ENCODE measurements at places on chromosomes 6 and 20.
A peak's percentile ranks its signal among the peaks of the same experiment; 100 is the strongest.

GRCh38 chr6:140370976-140371870, 996.8 kb upstream of the CITED2 start:
- no peak for DNase-seq
- no peak overlapping the region for H3K27ac ChIP-seq
- H3K27me3 ChIP-seq: no peaks in the 10 kb centered on the region
- H3K4me1 ChIP-seq: no peaks in the 10 kb centered on the region
- no peak overlapping the region for H3K4me3 ChIP-seq

- H3K4me1 ChIP-seq: peaks cover 14% of the 10 kb centered on the region
- no peak overlapping the region for H3K27ac ChIP-seq
- no peaks in the 10 kb centered on the region for H3K27me3 ChIP-seq
- no peak overlapping the region for H3K4me3 ChIP-seq
- no peak for DNase-seq
- peaks cover 5% of the 10 kb centered on the region for H3K36me3 ChIP-seq
Observed at GRCh38 chr6:137213813-137214212, 5.4 kb downstream of the IFNGR1 start.

DNA sequence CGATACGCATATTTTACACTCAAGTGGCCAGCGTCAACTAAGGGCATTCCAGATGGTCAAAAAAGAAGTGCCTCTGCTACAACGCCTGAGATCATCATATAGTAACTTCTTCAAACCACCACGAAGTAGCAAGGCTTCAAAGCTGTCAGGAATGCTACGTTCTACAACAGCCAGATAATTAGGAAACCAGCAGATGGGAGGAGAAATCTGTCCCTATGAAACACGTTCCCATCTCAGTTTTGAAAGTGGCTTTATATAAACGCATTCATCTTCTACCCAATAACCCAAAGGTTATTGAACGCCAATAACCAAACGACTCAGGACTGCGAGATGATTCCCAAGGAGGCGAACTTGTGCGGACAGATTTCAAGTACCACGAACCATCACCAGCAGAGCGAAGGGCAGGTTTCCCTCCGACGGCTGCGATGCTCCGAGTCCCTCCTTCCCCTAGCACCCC, 1.2 kb downstream of the ABHD12 start:
- no peak for DNase-seq
- H3K4me1 ChIP-seq: no peaks in the 10 kb centered on the region
- H3K4me3 ChIP-seq: peak overlapping the region; percentile 94
- peaks cover 2% of the 10 kb centered on the region for H3K36me3 ChIP-seq
- no peaks in the 10 kb centered on the region for H3K27me3 ChIP-seq

- no peaks in the 10 kb centered on the region for H3K36me3 ChIP-seq
- H3K27me3 ChIP-seq: no peaks in the 10 kb centered on the region
- peak; percentile 61 for DNase-seq
Observed at GRCh38 chr6:74277777-74278186, 581.8 kb downstream of the CD109 start.

GRCh38 chr20:59754551-59754950, 150.2 kb downstream of the PHACTR3 start:
- no peaks in the 10 kb centered on the region for H3K4me1 ChIP-seq
- no peak for DNase-seq
- no peaks in the 10 kb centered on the region for H3K27me3 ChIP-seq
- H3K27ac ChIP-seq: no peak overlapping the region

DNA sequence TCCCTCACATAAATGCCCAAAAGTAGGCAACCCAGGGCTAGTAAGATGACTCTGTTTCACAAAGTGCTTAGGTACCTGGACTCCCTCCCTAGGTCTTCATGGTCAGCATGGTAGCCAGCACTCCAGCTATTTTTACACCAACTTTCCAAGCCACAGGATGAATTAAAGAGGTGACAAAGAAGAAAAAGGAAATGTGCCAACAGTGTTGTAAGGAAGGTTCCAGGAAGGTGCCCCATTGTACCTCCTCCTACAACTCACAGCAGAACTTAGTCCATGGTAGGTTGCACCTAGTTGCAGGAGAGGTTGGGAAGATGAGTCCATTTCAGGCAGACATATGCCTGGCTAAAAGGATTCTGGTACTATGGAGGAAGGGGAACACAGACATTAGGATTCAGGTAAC, 19.7 kb upstream of the RNF8 start:
- no peak for DNase-seq
- no peak overlapping the region for H3K27ac ChIP-seq
- H3K36me3 ChIP-seq: peaks cover 23% of the 10 kb centered on the region
- H3K4me3 ChIP-seq: no peak overlapping the region

DNA sequence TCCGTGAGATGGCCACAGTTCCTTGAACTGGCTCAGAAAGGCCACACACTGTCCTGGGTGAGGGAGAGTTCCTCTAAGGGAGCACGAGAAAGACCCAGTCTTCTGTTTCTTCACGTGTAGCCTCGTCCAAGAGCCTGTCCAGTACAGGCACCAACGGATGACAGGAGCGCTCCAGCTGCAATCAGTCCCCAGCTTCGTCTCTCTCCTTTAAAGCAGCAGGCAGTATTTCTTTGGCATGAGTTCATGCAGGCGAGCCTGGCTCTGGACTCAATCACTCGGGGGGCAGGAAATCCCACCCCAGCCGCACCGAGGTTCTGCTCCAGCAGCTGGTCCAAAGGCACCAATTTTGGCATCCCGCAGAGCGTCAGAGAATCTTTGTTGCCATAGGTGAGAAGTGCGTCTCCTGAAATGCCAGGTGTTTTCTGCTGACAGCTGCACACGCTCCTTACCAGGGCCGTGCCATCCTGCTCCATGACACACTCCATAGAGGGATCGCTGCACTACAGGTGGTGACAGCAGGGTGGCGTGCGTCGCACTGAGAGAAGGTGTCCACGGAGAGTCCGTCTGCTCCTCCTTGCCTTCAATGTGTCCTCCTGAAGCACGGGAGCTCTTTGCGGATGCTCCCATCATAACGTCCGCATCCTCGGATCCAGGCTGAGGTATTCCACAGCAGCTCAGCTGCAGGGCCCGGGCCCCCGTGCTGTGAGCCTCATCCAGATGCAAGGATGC, 59.6 kb upstream of the AFDN start:
- no peaks in the 10 kb centered on the region for H3K27me3 ChIP-seq
- peaks cover 6% of the 10 kb centered on the region for H3K4me1 ChIP-seq
- H3K4me3 ChIP-seq: no peak overlapping the region
- no peak for DNase-seq
- no peak overlapping the region for H3K27ac ChIP-seq
- H3K36me3 ChIP-seq: no peaks in the 10 kb centered on the region

GRCh38 chr20:40718982-40719729, 30.1 kb upstream of the MAFB start:
- H3K4me3 ChIP-seq: no peak overlapping the region
- H3K27me3 ChIP-seq: no peaks in the 10 kb centered on the region
- H3K4me1 ChIP-seq: no peaks in the 10 kb centered on the region
- DNase-seq: peak; percentile 27

DNA sequence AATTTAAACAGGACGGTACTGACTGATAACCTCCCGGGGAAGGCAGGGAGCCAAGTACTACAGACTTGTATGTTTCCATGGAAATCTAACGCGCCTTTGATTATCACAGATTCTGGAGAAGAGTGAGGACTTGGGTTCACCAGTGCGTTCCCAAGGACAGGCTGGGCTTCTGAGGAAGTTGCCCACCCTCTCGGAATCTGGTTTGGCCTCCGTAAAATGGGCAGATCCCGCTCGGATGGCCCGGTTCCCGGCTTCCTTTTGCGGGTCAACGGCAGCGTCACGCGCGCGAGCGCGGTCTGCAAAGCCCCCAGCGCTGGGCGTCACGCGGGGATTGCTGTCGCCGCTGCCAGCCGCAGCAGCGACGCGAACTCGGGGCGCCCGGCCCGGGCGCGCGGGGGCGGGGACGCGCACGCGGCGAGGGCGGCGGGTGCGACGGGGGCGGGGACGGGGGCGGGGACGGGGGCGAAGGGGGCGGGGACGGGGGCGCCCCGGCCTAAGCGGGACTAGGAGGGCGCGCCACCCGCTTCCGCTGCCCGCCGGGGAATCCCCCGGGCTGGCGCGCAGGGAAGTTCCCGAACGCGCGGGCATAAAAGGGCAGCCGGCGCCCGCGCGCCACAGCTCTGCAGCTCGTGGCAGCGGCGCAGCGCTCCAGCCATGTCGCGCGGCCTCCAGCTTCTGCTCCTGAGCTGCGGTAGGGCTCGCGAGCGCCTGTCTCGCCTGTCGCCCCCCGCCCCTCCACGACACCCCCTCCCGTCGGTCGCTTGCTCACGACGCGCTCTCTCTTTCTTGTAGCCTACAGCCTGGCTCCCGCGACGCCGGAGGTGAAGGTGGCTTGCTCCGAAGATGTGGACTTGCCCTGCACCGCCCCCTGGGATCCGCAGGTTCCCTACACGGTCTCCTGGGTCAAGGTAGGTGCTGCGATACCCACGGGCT, at the start of gene CD83:
Gene CD83 (plus strand): TSS at position 615 of the 933 bp plus-strand sequence. CDS start 40 bp downstream, at position 655.
- H3K27me3 ChIP-seq: peaks cover 2% of the 10 kb centered on the region
- no peaks in the 10 kb centered on the region for H3K4me1 ChIP-seq
- H3K27ac ChIP-seq: no peak within 1 kb of the TSS
- DNase-seq: peak; percentile 52
- peak within 1 kb of the TSS; percentile 86 for H3K4me3 ChIP-seq
- H3K36me3 ChIP-seq: no peaks in the 10 kb centered on the region

DNA sequence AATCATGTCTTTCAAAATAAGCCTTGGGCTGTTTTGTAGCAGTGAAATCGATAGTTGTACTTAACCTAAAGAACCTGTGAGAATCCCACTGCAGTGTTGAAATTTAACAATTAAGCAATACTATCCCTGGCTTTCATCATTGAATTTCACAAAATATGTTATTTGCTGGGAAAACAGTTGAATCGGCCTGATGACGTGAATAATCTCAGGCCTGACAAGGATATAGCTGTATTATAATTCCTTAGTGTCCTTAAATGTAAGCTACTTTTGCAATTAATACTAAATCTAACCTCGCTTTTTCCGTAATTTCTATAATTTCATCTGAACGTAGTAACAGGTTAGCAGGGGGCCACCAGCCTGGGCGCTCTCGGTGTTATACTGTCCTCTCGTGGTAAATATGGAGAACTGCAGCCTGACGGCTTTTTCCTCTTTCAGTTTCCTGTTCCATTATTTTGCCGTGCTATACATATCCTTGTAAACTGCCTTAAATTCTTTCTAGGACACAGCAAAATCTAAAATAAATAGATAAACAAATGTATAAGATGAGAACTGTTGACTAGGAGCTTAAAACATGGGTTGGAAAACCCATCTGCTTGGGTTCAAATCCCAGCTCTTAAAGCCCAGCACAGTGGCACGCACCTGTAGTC, 24.0 kb downstream of the MTFR2 start:
- no peaks in the 10 kb centered on the region for H3K27me3 ChIP-seq
- no peaks in the 10 kb centered on the region for H3K4me1 ChIP-seq
- no peak overlapping the region for H3K27ac ChIP-seq
- no peaks in the 10 kb centered on the region for H3K36me3 ChIP-seq

DNA sequence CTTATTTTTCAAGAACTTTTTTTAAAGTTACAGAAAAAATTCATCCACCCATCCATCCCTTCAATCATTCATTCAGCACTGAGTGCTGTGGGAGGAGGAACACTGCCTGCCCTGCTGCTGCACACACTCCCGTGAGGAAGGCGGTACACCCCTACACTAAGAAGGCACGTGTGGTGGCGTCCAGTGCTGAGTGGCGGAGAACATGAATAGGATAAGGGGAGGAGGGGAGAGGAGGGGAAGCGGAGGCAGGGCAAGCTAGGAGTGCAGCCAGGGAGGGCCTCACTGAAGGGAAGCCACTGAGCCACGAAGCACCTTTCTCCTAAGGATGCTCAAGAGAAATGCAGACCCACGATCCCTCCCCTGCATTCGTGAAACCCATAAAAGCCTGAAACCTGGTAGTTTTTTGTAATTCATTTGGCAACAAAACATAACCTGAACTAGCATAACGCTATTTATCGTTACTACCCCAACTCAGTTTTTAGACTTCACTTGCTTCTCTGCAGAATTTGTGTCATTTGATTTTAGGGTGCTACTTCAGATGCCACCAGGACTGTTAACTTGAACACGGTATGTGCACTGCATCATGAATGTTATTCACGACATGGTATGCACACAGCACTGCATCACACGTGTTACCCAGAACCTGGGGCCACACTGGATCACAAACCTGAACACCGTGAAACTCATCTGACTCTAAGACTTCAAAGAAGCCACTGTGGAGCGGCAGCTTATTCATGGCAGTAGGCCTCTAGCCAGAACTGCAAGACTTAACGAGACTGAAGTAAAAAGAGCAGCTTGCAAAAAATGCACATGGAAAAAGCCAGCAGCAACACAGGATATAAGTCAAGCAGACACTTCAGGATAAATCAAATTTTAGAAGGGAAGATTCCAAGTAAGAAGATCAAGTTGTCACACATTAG, 3.5 kb downstream of the RNASET2 start:
- H3K4me1 ChIP-seq: peaks cover 9% of the 10 kb centered on the region
- H3K4me3 ChIP-seq: no peak overlapping the region
- H3K27ac ChIP-seq: no peak overlapping the region
- H3K36me3 ChIP-seq: peaks cover 2% of the 10 kb centered on the region

- no peak for DNase-seq
- H3K27me3 ChIP-seq: no peaks in the 10 kb centered on the region
- no peaks in the 10 kb centered on the region for H3K36me3 ChIP-seq
- H3K27ac ChIP-seq: no peak overlapping the region
- H3K4me3 ChIP-seq: no peak overlapping the region
Observed at GRCh38 chr6:9233686-9234085, 798.3 kb upstream of the SLC35B3 start.

GRCh38 chr6:34130862-34131261, 15.0 kb downstream of the GRM4 start:
- H3K4me1 ChIP-seq: no peaks in the 10 kb centered on the region
- H3K27ac ChIP-seq: no peak overlapping the region
- H3K27me3 ChIP-seq: no peaks in the 10 kb centered on the region

DNA sequence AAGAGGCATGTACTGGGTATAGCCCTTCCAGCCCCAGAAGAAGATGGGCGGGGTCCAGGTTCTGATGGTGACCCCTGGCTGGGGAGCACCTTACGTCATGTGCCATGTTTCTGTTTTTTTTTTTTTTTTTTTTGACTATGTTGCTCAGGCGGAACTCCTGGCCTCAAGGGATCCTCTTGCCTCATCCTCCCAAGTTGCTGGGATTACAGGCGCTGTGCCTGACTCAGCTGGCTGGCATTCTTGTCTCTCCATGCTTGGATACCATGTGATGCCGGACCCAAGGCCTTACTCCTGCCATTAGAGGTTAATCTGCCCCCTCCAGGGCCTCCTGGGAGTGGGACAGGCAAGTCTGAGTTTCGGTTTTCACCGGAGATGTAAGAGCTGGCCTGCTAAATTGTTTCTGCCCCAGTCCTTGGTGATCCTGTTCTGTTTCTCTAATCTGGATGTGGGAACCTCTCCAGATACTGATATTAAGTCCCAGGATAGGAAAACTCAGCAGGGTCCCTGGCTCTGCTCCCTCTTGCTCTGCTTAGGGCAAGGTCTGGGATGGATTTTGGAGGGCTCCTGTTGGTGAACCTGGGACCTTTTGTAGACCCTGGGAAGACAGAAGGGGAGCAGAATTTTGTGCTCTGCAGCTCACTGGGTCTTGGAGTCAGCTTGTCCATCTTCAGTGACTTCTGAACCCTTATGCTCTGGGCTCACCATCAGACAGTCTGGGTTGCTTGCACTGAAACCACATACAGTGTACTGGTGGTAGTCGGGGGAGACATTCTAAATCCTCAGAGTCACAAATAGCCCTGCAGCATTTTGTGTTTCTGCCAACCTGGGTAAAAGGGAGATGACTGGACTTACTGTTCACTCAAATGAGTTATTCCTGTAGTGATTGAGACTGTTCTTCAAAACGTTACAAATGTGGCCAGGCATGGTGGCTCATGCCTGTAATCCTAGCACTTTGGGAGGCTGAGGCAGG, 45.1 kb downstream of the PTK7 start:
- no peak overlapping the region for H3K4me3 ChIP-seq
- peak; percentile 88 for DNase-seq
- peaks cover 67% of the 10 kb centered on the region for H3K4me1 ChIP-seq
- peak overlapping the region; percentile 99 for H3K27ac ChIP-seq
- no peaks in the 10 kb centered on the region for H3K27me3 ChIP-seq

- H3K27ac ChIP-seq: no peak overlapping the region
- no peak for DNase-seq
- H3K4me3 ChIP-seq: no peak overlapping the region
- H3K4me1 ChIP-seq: no peaks in the 10 kb centered on the region
Observed at GRCh38 chr20:20102716-20103258, 50.5 kb downstream of the CFAP61 start.
